Activated naive CD4-positive, alpha-beta T cell (primary cell): ENCODE measurements at places on chromosomes 2 and 18.

DNA sequence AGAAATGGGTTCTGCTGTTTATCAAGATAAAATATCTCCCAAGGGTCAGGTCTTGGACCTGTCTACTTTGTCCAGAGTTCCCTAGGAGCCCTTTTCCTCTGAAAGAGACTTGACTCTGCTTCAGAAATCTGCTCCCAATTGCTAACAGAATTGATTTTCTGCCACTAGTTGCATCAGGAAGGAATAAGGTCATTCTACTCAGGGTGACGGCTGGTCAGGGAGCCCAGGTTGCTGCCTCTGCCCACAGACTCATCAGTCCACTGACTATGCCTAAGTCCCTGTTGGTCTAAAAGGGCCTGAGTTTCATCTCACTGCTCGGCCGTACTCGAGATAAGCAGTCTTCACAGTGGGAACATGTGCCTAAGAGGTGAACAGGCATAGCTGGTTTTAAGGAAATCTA, 61.2 kb downstream of the EVA1A start:
- DNase-seq, result no peak

- DNase-seq, result no peak
Observed at GRCh38 chr18:59994357-59994756, 94.6 kb downstream of the PMAIP1 start.

DNA sequence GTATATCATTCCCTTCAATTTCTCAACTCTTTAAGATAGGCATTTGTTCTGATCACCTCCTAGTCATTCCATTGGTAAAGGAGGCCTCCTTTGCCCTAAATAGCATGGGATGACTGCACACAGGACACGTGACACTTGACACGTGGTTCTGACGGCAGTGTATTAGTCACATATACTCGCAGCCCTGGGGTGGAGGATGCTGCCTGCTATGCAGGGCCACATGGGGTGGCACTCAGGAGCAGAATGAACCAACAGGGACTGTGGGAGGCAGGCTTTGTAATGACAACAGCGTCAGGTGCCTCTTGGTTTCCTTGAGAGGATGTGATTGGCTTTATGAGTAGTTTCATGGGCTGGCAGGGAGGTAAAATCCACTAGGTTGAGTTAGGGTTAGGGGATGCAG, 9.3 kb upstream of the KCNS3 start:
- no peak for DNase-seq

- no peak for DNase-seq
Observed at GRCh38 chr2:45897842-45898241, 246.4 kb downstream of the PRKCE start.

DNA sequence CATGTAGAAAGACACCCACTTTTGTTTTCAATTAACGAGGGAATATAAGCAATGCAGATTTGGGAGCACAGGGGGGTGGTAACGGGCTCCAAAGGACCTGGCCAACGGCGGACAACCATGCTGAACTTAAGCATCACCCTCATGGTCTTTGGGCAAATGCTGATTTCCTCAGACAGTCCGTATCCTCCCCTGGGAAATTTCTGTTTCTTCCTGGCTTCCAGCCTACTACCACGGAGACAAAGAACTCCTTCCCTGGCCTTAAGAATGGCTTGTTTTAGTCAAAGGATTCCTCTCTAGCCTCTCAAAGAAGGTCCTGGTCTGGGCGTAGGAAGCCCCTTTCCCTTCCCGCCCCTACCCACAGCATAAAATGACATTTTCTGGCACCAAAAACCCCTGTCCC, 34.3 kb downstream of the EN1 start:
- no peak for DNase-seq

DNA sequence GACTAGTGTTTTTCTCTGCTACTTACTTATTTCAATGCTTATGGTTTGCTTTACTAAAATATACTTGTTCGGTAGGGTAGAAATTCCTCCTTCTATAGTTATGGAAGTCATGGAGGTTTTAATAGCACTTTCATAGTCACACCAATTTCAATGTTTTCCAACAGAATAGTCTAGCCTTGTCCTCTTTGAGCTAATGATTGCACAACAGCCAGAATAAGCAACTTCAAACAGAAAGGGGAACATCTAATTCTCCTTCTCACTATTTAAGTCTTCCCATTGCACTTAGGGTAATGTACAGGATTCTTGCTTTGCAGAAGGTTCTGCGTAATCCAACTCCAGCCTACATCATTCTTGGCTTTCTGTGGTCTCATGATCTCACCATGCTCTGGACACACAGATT, 287.7 kb upstream of the GCFC2 start:
- no peak for DNase-seq

GRCh38 chr2:236241181-236242056, 22.8 kb downstream of the ASB18 start:
- DNase-seq, result no peak

DNA sequence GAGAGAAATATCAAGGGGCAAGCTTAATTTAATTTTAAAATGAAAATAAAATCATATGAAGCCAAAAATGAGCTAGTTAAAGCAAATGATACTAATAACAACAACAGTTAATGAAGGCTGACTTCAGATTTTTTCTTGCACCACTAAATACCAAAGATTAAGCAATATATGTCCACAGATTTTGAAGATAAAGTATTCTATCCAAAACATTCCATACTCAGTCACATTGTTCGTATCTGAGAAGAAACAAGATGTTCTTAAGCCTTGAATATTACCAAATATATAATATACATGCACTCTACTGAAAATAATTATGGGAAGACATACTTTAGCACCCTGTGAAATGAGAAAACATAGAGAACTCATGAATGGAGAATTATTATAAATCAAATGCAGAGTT, 593.3 kb upstream of the SYT4 start:
- no peak for DNase-seq

- DNase-seq, result no peak
Observed at GRCh38 chr18:10131460-10132395, 217.9 kb downstream of the VAPA start.

- no peak for DNase-seq
Observed at GRCh38 chr2:239348563-239349452, 52.0 kb downstream of the HDAC4 start.

GRCh38 chr18:79910563-79911343, 40.7 kb downstream of the SLC66A2 start:
- DNase-seq, result no peak

GRCh38 chr2:235142601-235143000, 190.8 kb downstream of the SH3BP4 start:
- DNase-seq, result no peak

- DNase-seq, result no peak
Observed at GRCh38 chr18:1273469-1273868, 368.8 kb downstream of the ADCYAP1 start.

DNA sequence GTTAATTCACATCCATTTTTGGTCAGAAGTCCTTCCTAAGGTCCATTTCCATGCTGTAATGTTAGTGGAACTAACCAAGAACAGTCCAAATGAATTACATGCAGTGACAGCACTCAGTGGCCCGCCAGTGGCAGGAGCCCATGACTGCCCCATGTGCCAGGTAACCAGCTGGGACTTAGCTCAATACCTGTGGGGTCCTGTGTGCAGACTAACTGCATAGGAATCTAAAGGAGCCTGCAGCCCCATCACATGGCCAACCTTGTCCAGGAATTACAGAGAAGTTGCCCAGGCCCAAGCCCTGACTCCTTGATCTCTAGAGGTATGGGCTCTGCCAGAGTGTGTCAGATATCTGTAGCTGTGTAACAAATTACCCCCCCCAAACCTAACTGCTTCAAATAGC, 35.4 kb upstream of the GPR17 start:
- no peak for DNase-seq

DNA sequence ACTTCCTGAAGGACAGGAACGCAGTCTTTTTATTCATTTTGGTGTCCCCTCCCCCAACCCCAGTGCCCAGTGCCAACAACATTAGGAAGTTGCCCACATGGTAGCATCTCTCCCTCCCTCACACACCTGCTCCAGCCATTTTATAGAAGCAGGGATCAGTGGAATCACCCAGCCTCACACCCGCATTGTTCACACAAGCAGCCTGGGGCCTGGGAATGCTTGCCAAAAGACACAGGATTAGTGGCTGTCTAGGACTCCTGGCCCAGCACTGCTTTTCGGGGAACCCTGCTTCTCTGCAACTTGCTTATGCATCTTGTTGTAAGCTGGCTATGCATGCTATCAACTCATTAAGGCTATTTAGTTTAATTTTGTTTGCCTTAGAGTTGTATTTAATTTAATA, 17.9 kb downstream of the TMEM37 start:
- DNase-seq, result no peak

DNA sequence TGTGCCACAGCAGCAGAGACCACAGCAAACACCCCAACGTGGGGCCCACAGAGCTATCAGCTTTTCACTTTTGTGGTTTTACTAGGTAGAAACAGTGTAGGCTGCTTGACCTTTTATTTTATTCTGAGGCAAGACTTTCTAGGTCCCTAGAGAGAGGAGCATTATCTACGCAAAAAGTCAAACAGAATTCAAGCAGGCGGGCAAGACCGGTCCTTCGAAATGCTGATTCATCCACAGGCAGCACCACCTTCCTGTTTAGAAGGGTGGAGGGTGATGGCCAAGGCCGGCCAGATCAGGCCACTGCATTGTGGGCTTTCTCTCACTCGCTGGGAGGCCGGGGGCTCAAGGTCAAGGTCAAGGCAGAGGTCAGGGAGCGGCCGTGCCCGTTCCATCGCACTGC, 573.0 kb downstream of the GALR1 start:
- DNase-seq, result no peak

GRCh38 chr2:138601458-138602165, 100.0 kb downstream of the SPOPL start:
- DNase-seq, result no peak

GRCh38 chr2:30257266-30258214, 26.2 kb downstream of the LBH start:
- DNase-seq, result peak; percentile 32

DNA sequence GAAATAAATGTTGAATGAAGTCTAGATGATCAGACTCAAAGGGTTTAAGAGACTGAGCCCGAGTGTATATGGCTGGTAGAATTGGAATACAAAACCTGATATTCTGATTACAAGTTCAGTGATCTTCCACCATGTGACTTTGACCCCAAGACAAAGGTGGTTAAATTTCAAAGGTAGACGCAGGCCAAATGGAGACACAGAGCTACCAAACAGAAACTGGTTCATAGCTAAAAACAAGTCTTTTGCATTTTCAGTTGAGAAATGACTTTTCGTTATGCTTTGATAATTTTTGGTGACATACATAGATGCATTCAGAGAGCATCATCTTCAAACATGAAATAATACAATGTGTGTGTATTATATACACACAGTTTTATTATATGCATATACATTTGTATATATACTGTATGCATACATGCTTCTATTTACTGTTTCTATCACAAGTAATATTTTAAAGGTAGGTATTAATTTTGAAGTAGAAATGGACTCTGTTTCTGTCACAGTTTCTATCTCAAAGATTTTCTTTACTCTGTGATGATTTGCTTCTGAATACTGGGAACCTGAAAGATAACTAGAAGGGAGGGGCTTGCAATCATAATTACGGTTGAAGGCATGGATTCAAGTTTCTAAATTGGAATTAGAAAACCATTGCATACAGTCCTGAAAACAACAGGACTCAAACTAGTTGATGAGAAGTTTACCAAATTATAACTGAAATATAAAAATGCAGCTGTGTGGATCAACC, 142.3 kb downstream of the ABCA12 start:
- no peak for DNase-seq

GRCh38 chr18:8778386-8778785, 73.0 kb downstream of the MTCL1 start:
- no peak for DNase-seq

- no peak for DNase-seq
Observed at GRCh38 chr2:133414486-133415209, 153.6 kb downstream of the NCKAP5 start.

DNA sequence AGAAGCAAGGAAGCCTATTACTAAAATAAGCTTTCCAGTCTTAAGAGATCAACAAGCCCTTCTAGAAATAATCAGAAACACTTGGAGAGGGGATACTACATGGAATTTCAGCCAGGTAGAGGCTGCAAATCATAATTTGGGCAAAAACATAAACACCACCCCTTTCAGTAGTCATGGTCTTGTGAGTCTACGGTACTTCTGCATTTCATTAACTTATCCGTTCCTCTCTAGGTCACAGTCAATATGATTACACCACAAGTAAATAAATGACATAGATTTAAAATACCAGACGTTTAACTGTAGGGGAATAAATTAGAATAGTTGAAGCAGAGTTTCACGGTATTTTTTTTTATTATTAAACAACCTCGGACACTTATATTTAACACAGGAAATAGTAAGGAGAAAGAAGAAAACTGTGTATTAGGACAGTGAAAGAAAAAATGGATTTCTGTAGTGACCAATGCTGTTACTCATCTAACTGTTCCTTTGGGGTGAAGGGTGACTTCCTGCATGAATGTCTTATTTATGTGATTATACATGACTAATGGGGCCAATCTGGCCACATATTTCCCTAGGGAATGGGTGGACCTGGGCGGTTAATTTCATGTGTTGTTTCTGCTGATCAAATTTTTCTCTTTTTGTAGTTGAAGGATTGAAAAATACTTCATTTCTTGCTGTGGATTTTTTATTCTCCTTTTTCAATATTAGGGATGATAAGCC, 456.6 kb upstream of the UBE2E3 start:
- DNase-seq, result no peak

DNA sequence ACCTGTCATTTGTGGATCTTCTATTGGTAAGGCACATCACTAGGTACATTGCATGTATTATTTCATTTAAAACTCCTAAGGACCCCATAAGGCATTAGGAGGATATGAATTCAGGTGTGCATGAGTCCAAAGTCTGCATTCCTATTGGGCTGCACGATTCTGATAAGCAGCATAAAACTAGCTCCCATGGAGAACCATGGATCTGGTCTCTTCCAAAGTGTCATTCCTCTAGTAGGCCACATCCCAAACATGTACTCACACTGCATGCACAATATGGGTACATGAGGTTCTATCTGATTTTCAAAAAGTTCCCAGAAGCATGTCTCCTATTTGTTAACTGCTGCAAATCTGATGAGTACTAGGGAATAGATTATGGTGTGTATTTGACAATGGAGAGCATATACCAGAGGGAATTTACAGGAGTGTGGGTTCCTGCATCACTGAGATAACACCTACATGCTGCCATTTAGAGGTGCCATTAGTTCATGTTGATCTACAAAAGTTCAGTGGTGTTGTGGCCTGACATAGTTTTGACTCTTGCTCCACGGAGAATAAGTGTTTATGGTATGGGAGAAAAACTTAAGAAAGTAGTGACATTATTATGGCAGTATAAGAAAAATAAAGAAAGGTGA, 11.3 kb downstream of the CYTIP start:
- no peak for DNase-seq

GRCh38 chr2:72891091-72891818, 4.0 kb downstream of the SPR start:
- no peak for DNase-seq
